ENCODE measurements at places on chromosomes 2 and 18.

GRCh38 chr2:45872211-45872610, 220.7 kb downstream of the PRKCE start:
- no peak for DNase-seq

- DNase-seq, result no peak
These were observed 14.7 kb downstream of the HDAC4 start for GRCh38 chr2:239386001-239386670.

DNA sequence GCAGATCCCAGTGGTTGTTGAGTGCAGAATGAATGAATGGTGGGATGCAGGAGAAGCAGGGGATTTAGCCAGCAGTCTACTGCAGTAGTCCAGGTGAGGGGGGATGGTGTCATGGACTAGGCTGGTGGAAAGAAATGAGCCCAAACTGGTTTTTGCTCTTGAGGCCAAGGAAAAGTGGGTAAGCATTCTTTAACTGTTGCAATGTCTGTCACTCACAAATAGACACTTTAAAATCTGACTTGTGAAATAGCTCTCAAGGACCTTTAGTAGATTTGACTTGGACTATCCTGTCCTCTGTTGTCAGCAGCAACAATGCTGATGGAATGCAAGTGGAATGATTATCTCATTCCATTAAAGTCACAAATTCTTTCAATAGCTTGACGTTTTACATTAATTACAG, 37.5 kb upstream of the STK17B start:
- no peak for DNase-seq

DNA sequence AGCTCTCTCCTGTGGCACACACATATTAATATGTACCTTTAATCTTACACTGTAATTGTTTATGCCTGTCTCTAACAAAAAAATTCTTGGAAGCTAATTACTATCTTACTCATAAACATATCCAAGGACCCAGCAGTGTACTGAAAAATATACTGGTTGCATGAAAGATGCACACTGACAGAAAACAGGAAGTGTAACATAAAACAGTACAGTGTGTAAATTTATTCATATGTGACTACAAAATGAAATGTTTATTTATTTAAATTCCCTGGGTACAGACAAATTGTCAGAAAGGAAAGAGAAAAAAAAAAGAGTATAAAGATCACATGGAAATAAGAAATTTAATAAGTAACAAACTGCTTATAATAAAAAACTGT, 28.5 kb downstream of the TMEM131 start:
- DNase-seq, result no peak

- DNase-seq, result no peak
These were observed 43.5 kb downstream of the DHRS9 start for GRCh38 chr2:169112841-169113240.

DNA sequence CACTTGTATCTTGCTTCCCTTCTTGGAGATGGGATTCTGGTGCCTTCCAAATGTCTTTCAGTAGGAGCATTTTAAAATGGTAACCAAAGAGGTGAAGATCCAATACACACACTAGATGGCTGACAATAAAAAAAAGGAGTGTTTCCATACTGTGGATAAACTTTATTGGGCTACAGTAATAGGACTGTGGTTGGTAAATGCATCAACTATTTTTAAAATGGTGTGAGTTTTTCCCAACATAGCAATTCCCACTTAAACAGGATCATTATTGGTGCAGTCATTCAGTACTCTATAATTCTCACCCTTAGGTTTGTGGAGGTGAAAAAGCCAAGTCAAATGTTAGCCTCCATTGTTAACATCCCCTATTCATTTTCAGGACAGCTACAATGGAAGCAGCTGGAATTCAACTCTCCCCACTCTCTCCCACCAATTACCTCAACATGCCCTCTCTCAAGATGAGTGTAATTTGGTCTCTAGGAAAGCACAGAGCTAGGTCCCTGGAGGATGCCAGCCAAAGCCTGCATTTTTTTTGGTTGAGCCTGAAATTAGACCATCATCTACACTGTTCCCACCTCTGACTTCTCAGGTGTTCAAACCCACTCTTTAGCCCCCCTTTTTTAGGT, 273.3 kb downstream of the TCF4 start:
- no peak for DNase-seq

DNA sequence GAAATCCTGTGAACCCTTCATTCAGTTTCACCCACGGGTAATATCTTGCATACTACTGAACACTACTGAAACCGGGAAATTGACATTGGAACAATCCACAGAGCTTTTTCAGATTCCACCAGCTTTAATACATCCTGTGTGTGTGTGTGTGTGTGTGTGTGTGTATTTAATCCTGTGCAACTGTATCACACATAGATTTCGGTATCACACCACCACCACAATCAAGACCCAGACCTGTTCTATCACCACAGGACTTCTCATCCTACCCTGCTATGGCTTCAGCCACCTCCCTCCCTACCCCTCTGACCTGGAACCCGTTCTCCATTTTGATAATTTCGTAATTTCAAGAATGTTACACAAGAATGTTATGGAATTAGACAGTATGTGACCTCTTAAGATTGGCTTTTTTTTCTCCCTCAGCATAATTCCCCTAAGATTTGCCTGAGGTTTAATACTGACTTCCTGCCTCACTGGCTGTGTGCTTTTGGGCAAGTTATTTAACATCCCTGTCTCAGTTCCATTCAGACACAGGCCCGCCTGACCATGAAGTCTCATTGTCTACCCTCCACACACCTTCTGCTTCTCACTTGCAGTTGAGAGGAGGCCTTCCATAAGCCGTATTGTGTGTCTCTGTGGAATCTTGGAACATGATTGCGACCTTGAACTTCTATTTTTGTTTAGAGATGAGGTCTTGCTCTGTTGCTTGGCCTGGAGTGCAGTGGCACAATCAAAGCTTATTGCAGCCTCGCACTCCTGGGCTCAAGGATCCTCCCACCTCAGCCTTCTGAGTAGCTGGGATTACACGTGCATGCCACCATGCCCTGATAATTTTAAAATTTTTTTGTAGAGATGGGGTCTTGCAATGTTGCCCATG, 14.4 kb upstream of the TMEM131 start:
- DNase-seq, result no peak

DNA sequence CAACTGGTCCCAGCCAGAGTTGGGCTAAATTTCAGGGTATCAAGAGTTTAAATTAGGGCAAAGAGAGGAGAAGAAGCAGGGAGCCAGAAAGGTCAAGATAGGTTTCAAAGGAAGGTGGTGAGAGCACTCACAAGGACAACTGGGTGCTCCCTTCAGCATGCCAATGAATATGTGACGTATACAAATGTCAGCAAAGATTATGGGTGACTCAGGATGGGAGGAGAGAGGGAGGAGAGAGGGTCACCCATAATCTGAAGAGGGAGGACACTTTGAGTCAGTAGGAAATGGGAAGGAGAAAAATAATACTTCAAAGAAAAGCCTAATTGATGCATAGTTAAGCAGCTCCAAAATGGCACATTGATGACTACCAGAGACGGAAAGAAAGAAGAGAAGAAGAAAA, 53.1 kb upstream of the ABCA12 start:
- no peak for DNase-seq

DNA sequence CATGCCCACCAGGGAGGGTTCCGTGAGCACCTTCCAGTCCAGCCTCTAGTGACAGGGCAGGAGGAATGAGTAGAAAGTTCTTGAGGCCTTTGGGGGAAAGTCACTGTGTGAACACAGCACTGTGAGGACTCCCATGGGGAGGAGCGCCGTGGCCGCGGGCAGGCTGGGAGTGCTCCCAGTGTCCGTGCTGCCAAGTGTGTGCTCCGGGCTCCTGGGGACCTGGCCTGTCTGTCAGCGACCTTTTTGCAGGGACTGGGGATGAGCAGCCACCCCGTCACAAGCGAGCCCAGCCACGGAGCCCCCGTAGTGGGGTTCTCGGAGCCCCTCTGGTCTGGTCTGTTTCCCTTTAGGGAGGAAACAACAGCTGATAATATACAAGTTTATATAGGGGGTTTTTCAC, 36.8 kb downstream of the PDIA6 start:
- no peak for DNase-seq

- no peak for DNase-seq
These were observed 447.3 kb downstream of the XIRP2 start for GRCh38 chr2:167335541-167335992.

DNA sequence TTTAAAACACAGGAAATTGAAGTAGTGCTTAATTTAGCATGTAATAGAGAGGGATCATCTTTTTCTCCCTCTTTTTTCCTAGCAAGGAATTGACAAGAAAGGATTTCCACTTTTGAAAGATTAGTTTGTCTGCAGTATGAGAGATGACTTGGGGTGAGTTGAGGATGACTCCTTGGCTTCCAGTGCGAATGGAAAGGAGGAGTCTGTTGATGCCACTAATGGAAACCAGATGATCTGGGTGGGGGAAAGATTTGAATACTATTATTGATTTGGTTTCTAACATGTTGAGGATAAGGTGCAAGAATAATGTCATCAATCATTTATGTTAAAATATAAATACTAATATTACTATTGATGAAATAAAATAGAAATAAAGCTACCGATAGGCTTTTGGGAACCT, 205.4 kb downstream of the PPP1R1C start:
- no peak for DNase-seq

GRCh38 chr2:192885569-192886160, 690.9 kb upstream of the TMEFF2 start:
- no peak for DNase-seq

GRCh38 chr2:191917430-191917881, 70.6 kb upstream of the CAVIN2 start:
- DNase-seq, result no peak

- DNase-seq, result no peak
These were observed 10.7 kb upstream of the SPOPL start for GRCh38 chr2:138490673-138491494.

GRCh38 chr2:14773696-14774095, 141.2 kb downstream of the LRATD1 start:
- no peak for DNase-seq

DNA sequence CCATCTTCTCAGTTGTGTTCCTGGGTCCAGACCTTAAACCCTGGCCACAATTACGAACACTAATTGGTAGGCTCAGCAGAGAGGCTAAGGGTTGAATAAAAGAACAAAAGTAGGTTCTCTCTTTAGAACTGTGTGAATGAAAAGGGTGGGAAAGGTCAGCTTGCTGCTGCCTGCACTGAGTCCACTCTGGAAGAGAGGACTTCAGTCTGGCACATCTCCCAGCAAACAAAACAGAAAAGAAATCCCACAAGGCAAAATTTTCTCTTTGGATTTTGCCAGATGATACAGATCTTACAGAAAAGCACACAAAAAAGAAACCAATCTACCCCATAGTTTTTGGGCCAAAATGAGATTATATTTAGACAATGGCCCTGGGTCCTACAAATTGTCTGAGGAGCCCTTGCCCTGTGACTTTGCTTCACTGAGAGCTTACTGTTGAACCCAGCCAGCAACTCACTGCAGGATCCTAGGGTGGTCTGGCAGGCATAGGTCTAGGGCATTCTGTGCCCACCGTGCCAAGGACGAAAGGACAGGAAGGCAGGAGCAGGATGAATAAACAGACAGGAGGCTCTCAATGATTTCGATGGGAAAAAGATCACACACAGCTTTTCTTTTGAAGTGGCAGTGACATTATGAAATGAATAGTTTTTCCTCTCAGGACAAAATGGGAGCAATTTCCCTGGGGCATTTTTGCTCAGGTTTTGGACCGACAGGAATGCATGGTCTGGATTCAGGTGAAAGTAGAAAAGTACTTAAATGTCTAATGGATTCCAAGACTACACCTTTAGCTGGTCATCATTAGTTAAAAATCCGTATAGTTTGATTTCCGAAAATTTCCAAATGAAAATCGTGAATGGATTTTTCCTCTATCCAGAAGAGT, 68.4 kb upstream of the STAM2 start:
- DNase-seq, result no peak

GRCh38 chr2:65182570-65182969, 45.1 kb upstream of the ACTR2 start:
- no peak for DNase-seq

DNA sequence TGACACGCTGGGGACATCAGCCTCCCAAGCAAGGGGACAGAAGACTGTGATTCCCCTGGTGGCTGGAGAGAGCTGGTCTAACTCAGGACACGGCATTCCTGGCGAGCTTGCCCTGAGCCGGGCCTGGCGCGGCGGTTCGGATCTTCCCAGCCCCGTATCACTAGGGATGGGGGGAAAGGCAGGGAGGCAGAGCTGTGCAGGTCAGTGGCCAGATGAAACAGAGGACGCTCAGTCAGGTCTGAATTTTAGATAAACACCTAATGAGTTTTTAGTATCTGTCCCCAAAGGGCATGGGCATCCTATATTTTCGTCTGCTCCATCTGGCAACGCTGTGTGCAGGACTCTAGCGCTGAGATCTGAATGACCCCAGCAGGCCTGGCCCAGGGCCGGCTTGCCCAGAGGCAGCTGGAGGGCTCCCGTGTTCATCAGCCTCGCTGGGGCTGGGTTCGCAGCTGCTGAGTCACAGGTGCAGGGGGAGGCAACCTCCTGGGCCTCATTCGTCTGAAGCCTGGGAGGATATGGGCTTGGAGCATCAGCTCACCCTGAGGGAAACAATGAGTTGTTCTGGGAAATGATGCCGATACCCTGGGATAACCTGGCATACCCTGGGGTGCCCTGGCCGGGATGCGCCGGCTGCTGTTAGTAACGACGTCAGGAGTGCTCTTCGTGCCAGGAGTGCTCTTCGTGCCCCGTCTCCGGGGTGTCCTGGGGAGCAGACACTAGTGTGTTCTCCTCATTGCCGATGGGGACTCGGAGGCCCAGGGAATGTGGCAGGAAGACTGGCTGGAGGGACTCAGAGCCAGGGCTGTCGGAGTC, 48.1 kb upstream of the HPCAL1 start:
- no peak for DNase-seq

DNA sequence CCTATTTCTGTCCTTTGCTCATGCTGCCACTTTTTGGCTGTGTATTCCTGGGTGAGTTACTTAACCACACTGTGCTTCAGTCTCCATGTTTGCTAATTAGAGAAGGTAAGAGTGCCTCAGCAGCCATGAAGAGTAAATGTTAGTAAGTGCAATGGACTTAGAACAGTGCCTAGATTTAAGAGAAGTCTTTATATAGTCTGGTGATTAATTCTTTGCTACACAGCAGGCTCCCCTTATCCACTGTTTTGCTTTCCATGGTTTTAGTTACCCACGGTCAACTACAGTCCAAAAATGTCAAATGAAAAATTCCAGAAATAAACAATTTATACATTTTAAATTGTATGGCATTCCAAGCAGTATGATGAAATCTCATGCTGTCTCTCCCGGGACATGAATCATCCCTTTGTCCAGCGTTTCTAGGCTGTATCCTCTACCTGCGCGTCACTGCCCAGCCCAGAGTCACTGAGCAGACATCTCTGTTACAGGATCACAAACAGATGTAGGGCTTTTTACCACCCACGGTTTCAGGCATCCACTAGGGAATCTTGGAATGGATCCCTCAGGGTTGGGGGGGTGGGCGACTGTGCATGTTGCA, 91.0 kb downstream of the CTIF start:
- no peak for DNase-seq
